ENCODE measurements at places on chromosomes 2 and 18. TPM values are rescaled to one million over a fixed set of nuclear protein-coding genes. Genes with fewer than 3 reads are reported as not detected.

The HOXD4 gene
- not detected for total RNA-seq

The GCKR gene
- total RNA-seq = 0.33 TPM

DNA sequence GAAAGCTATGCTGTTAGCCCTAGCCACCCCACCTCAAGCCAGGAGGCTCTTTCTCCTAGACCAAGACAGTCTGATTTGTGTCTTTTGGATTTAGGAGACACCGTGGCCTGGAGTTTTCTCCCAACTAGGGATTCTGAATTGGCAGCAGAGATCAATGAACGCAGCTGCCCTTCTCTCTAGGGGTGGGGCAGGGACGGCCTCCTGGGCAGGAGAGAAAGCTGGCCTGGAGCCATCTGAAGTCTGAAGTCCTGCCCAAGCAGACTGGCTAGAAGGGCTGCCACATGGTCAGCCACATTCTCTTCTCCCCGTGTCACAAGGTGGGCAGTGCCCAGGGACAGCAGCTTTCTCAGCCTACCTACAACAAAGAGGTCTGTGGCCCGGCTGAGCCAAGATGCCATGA is 45.1 kb downstream of the PIEZO2 start:
- H3K4me1 ChIP-seq = no peaks in the 10 kb centered on the region
- no peak overlapping the region for H3K4me3 ChIP-seq
- no peaks in the 10 kb centered on the region for H3K36me3 ChIP-seq
- no peak for DNase-seq
- no peaks in the 10 kb centered on the region for H3K27me3 ChIP-seq

DNA sequence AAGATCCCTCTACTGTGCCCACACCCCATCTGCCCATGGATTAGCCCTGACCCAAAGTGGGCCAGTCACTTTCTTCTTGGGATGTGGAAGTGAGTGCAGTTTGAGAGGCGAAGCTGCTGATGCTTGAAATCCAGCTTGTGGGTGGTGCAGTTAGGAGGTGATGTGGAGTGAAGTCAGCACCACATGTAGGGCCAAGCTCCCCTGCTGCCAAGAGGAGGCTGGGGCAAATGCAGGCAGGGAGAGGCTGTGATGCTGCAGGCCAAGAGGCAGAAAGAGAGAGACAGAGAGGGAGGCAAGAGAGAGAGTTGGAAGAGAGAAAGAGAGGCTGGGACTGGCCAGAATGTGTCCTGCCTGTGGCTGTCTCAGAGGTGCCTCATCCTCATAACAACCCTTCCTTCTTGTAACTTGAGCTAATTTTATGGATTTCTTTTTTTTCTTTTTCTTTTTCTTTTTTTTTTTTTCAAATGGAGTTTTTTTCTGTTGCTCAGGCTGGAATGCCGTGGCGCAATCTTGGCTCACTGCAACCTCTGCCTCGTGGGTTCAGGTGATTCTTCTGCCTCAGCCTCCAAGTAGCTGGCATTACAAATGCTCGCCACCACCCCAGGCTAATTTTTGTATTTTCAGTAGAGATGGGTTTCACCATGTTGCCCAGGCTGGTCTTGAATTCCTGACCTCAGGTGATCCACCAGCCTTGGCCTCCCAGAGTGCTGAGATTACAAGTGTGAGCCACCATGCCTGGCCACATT is 35.3 kb upstream of the CAB39 start:
- DNase-seq = no peak
- H3K4me1 ChIP-seq = no peaks in the 10 kb centered on the region
- H3K36me3 ChIP-seq = 0 out of 2 replicates have a peak, but pooled peaks cover 8% of the 10 kb centered on the region
- H3K27me3 ChIP-seq = no peaks in the 10 kb centered on the region
- H3K4me3 ChIP-seq = no peak overlapping the region
- no peak overlapping the region for H3K27ac ChIP-seq
